Suprapubic skin (tissue), 4 donors: ENCODE measurements at places on chromosomes 3 and 15.
A peak's percentile ranks its signal among the peaks of the same experiment; 100 is the strongest.

DNA sequence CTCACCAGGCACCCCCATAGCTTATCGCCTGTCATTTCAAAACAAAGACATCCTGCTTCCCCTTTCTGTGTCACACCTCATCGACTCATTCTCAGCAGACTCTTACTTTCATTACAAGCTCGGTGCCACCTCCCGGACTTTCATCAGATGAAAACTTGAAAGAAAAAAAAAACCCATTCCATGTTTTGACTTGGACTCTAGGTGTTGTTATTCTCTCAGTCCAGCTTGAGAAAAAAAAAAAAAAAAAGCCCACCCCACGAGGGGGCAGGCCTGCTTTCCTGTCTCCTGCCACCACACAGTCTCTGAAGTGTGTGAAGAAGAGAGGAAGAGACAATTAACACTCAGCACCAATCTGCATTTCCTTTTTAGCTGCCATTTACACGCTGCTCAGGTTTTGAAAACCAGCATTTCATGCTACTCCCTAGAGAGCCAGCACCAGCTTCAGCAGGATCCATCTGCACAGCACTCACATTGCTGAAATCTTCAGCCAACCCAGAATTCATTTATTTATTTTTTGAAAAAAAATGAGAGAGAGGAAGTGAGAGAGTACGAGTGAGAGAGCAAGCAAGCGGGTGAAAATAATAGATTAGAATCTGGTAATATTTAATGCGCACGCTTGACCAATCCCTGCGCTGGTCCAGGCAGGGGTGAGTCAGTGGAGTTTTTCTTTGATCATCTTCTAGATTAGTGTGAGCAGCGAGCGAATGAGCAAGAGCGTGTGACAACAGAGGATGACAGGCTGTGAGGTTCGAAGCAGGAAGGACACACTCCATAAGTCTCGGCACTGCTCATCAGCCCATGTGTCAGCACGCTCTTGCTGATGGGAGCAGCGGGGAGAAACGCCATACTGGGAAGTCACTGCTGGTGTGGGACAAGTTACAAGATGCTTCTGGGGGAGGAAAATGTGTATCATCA, 23.5 kb downstream of the ZNF80 start:
- DNase-seq, result no peak

DNA sequence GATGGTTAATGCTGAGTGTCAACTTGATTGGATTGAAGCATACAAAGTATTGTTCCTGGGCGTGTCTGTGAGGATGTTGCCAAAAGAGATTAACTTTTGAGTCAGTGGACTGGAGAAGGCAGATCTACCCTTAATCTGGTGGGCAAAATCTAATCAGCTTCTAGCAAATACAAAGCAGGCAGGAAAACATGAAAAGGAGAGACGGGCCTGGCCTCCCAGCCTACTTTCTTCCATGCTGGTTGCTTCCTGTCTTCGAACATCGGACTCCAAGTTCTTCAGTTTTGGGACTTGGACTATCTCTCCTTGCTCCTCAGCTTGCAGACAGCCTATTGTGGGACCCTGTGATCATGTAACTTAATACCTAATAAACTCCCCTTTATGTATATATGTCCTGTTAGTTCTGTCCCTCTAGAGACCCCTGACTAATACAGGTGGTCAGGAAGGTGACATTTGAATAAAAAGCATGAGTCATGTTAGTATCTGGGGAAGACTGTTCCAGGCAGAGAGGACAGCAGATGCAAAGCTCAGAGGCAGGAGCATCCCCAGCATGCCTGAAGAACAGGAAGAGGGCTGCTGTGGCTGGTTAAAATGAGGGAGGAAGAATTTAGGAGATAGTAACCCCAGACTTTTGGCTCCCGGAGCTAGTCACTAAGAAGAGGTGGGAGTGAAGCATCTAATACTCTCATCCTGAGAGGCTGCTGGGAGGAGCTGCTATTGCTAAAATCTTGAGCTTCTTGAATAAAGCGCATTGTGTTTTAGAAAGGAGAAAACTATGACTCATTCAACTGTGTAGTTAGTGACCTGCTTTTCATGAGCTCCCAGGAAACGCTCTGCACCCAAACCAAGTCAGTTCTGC, 207.4 kb upstream of the HES1 start:
- no peak for DNase-seq

DNA sequence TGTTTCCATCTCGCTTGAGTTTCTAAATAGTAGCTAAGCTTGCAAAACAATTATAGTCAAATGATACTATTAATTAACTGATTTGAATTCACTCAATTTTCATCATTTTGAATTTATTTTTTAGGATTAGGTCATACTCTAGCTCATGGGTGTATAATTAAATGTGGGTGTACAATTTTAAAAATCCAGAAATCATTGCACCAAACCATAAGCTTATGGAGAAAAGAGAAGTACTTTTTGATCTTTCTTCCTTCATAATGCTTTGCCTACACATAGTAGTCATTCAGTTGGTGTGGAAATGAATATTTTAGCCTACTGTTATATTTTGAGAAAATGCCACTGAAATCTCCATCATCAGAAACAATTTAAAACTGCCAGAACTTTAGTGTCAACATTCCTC, 175.1 kb downstream of the CD47 start:
- no peak for DNase-seq

DNA sequence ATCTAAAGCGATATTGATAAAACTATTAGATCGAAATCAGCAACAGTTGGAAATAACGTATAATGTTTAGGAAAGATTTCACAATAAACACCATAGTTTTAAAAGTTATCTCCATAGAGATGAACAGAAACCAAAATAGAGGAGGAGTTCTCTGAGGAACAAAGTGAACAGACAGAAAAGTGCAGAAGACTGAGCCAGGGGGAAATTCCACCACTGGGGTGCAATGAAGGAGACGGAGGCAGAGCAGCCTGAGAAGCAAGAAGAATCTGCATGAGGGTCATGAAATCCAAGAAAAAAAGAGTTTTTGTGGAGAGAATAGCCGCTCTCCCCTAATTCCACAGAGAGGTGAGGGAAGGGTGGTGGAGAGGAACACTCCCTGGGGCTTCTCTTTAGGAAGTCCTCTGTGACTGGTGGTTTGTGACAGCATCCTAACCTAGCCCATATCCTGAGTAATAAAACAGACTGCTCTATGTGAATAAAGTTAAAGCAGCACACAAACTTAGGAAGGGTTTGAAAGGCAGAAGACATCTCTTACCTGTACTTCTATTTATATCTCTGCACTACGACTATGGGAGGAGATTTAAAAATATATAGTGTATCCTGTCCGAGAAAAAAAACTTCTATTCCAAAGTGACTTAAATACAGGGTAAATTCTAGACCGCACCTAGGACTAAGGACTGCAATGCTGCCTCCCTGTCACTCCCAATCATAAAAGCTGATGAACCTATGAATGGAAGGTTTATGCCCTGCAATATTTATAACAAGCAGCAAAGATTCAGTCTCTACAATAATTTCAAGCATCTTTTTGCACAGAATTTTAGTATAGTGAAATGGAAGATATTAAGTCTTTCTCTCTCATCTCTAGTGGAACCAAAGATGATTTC, 22.9 kb downstream of the ATP8B4 start:
- DNase-seq, result no peak

- DNase-seq, result peak; percentile 82
Measured at GRCh38 chr15:64842986-64843561, 1.4 kb downstream of the PLEKHO2 start.

- DNase-seq, result no peak
Measured at GRCh38 chr15:80801891-80802680, 22.9 kb downstream of the CEMIP start.

GRCh38 chr3:42980909-42981308, 1.8 kb downstream of the GASK1A start:
- DNase-seq, result no peak
